Hematopoietic multipotent progenitor cell treated with erythropoietin and hydrocortisone succinate and interleukin-3 and kit ligand, for 6 days (in vitro differentiated cells): ENCODE measurements at places on chromosomes 2 and 18.
A peak's percentile ranks its signal among the peaks of the same experiment; 100 is the strongest.

GRCh38 chr2:59196491-59196890, 955.4 kb upstream of the FANCL start:
- no peak for DNase-seq

- DNase-seq: no peak
Measured at GRCh38 chr2:62404913-62405312, 101.1 kb downstream of the TMEM17 start.

DNA sequence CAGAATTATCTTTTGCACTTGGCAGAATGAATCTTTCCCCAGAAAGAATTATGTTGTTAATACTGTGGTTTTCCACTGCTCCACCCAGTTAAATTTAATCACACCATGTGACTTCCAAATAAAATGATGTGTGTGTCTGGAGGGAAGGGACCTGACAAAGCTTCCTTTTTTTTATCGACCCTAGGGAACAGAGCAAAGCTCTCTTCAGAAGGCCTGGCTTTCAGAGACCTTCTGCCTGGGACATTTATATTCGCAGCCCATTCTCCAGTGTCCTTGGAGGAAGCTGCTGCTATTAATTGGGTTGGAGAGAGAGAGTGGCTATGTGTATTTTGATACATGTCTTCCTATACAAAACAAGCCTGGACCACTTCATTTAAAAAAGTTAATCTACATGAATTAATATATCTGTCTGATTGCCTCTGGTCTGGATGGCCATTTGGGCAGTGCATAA, 233.7 kb downstream of the PRKCE start:
- DNase-seq: peak; percentile 22

- no peak for DNase-seq
Measured at GRCh38 chr2:100113990-100114433, 28.4 kb downstream of the AFF3 start.

- DNase-seq: peak; percentile 85
Measured at GRCh38 chr2:126658905-126659561, 3.1 kb downstream of the GYPC start.

DNA sequence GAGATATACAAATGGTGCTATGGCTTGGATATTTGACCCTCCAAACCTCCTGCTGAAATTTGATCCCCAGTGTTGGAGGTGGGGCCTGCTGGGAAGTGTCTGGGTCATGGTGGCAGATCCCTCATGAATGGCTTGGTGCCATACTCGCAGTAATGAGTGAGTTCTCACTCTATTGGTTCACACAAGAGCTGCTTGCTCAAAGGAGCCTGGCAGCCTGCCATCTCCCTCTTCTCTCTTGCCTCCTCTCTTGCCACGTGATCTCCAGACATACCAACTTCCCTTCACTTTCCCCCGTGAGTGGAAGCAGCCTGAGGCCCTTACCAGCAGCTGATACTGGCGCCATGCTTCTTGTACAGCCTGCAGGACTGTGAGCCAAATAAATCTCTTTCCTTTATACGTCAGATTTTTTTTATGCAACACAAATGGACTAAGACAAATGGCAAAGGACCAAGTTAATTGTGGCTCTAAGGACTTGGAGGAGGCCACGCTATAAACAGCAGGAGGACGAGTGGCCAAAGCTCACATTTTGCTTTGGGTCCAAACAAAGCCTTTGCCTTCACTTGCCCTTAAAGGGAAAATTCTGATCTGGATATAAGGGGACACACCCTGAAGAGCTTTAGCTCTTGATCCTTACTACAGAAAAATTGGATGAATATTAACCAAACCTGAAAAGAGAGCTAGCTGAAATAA, 214.7 kb downstream of the SS18 start:
- DNase-seq: no peak

DNA sequence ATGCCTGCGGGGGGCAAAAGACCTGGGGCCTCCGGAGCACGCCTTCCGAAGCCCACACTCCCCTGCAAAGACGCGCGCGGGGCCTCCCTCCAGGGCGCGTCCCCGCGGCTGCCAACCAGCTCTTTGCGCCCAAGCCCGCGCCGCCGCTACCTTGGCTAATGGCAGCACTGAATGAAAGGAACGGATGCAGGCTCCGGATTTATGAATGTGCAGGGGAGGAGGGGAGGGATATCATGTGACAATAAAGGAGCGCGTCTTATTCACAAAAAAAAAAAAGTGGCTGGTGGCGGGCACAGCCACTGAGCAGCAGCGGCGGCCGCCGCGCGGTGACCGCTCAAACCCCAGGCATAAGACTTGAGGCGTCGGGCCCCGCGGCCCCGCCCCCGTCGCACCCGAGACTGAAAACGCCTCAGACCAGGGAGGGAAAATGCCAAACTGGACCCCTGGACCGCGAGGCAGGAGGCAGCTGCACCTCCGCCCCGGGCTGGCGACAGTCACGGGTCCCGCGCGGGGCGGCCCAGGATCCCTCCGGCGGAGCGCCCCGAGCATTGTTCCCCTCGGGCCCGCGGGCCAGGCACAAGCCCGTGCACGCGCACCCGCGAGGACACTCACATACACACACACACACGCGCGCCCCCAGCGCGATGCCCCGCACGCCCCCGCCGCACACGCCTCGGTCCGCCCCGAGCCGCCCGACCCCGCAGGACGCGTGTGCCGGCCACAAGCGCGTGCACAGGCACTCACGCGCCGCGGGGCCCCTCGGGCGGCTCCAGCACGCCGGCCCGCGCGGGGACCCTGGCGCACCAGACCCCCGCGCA, 1.6 kb downstream of the SPRED2 start:
- DNase-seq: peak; percentile 89

DNA sequence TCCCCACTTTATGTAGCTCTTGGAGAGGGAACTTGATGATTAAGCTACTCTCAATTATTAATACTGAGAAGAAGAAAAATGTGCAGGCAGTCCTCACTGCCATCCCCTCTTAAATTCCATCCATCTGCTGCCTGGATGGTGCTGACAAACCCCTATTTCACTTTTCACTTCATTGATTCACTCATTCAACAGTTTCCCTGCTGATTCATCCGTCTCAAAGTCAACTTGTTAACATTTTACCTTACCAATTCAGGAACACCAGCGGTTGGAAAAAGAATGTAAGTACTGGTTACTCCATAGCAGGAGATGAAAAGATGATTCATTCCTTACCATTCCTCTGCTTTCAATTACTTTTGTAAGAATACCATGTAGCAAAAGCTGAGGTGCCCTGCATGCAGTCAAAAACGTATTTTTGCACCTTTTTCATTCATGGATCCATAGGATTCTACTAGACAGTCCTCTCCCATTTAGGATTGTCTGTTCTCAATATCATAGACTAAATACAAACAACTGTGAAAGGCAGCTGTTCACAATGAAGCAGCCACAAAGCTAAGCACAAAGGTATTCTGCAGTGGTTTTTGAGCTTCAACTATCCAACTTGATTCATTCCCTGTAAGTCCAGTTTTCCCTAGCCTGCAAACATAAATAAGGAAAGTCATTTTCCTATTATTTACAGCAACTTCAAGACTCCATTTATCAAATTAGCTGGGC, 262.0 kb downstream of the MREG start:
- no peak for DNase-seq

DNA sequence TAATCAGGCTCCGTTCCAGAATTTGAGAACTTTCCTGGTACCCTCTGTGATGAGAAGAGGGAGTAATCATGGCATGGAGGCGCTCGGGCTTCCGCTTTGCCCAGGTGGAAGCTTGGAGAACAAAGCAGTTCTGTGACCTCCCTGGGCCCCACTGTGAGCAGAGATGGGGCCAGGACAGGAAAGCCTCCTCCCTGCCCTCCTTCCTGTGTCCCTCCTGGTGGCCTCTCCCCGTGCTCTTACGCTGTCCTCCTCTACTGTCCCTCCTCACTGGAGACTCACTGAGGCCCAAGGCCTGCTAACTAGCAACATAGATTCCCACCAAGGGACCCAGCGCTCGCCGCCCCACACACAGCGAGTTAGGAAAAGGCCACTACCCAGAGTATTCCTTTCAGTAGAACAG, 119.8 kb downstream of the MAPK4 start:
- no peak for DNase-seq

GRCh38 chr18:14747513-14748474, at the start of gene ANKRD30B:
ANKRD30B (plus strand) TSS chr18:14748172; CDS start chr18:14748420, 248 bp downstream.
- no peak for DNase-seq

- no peak for DNase-seq
Measured at GRCh38 chr18:8673256-8674209, 31.8 kb upstream of the MTCL1 start.

GRCh38 chr18:48993586-48993985, 42.8 kb upstream of the SMAD7 start:
- DNase-seq: no peak

DNA sequence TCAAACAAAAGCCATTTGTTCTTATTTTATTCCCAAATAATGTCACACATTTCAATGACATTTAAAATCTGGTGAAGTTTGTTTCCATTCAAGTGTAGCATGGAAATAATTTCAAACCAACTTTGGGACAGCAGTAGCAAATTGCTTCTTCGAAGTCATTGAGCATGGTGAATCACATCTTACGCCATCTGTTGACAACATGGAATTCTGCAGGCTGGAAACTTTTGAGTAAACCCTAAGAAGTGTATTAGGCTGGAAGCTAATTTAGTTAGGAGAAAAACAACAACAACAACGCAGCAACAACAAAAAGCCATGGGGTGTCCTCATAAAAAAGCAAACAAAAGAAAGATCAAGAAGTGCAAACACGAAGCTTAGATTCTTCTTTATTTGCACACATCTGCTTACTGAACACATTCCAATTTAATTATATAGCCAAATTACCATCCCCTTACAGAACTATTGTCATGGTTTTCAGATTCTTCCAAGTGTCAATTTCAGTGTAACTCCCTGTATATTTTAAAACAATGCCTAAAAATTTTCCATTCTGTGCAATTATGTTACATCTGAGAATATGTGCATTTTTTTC, 659.0 kb upstream of the CDH7 start:
- peak; percentile 36 for DNase-seq

DNA sequence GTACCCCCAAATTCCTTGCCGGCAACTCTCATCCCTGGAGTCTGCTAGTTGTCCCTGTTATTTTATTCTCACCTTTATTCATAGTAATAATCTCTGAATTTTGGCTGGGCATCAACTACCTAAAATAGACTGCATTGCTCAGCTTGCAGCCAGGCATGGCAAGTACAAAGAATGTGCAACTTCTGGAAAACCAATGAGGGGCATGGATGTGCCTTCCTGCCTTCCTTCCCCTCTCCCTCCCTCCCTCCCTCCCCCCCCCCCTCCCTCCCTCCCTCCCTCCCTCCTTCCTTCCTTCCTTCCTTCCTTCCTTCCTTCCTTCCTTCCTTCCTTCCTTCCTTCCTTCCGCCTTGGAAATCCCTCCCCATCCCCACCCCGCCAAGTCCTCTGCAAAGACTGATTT, 162.8 kb downstream of the CCDC148 start:
- DNase-seq: no peak

DNA sequence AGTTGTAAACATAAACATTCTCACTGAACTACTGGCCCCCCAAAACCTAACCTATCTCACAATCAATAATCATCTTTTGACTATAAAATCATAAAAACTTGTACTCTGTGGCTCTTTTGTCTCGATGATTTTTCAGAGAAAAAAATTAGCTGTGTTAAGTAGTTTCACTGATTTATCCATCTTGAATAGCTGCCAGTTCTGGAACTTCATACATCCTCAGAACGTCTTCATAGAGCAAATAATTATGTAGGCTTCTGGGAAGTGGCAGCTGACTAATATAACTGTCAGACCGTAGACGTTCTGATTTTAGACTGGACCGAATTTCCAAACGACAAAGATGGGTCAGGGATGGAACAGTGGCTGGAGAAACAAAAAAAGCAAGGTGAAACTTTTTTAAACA, 97.3 kb upstream of the CHAC2 start:
- no peak for DNase-seq

- DNase-seq: peak; percentile 20
Measured at GRCh38 chr2:21330786-21331391, 207.1 kb downstream of the TDRD15 start.

DNA sequence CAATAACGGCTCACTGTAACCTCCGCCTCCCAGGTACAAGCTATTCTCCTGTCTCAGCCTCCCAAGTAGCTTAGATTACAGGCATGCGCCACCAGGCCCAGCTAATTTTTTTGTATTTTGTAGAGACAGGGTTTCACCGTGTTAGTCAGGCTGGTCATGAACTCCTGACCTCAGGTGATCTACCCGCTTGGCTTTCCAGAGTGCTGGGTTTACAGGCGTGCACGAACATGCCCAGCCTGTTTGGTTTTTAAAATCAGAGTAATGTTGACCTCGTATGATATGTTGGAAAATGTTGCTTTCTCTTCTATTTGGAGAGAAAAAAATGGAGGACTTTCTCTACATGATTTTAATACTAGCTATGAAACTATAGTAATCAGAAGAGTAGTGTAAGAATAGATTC, 386.2 kb downstream of the PTH2R start:
- DNase-seq: no peak

DNA sequence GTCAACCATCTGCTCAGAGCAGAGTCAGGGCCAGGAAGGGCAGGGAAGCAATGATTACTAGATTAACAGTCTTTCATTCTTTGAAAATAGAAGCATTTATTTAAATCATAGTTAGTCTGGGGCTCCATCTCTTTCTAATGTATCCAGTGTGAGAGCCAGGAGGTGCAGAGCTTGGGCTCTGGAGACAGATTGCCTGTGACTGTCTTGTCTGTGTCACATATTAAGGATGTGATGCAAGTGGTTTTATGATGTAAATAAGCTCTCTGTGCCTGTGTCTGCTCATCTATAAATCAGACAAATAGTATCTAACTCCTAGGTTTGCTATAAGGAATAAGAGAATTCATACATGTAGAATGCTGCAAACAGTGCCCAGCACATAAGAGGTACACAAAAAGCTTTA, 104.9 kb upstream of the TANK start:
- DNase-seq: no peak

DNA sequence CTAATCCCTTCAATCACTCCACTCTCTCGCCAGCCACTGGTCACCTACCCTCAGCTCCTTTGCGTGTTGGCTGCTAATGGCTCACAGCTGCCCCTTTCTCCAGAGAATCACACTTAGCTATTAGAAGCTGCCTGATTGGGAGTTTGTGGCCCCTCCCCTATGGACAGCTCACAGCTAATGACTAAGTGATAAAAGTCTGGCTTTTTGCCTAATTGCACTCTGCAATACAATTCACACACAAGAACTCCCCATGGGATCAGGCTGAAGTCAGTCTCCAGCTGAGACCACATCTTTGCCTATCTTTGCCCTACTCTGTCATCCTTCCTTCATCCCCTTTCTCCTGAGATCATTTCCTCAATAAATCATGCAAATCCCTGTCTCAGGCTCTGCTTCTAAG, 701.9 kb upstream of the RAB6C start:
- no peak for DNase-seq

- peak; percentile 68 for DNase-seq
Measured at GRCh38 chr2:45889053-45889452, 237.6 kb downstream of the PRKCE start.
